Stomach (tissue), 19 donors: ENCODE measurements at places on chromosomes 2 and 18. TPM values are rescaled to one million over a fixed set of nuclear protein-coding genes. Genes with fewer than 3 reads are reported as not detected.

- H3K4me1 ChIP-seq: no peaks in the 10 kb centered on the region
- no peak overlapping the region for H3K27ac ChIP-seq
- H3K36me3 ChIP-seq: no peaks in the 10 kb centered on the region
- no peak overlapping the region for H3K4me3 ChIP-seq
These were observed 60.6 kb downstream of the ITGA4 start for GRCh38 chr2:181517685-181518301.

Gene GAD1
- not detected for total RNA-seq

DNA sequence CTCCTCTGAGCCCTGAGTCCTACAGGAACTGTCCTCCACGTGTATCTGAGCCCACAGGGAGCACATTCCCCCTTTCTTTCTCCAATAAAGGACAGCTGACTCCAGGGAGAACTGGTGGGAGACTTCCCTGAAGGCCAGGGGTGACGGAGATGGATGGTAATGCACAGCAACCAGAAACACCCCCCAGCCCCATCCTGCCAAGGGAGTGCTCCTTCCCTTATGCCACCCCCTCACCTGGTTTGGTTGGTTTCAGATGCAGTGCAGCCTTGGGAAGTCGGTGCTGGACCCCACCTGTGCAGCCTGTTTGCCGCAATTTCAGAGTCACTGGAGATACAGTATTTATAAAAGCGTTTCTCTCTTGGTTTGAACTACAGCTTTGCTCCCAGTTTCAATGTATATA is 24.0 kb downstream of the GPR55 start:
- H3K27me3 ChIP-seq: peaks cover 20% of the 10 kb centered on the region
- H3K4me1 ChIP-seq: no peaks in the 10 kb centered on the region
- no peak overlapping the region for H3K27ac ChIP-seq
- no peaks in the 10 kb centered on the region for H3K36me3 ChIP-seq
- H3K4me3 ChIP-seq: no peak overlapping the region
- no peak for DNase-seq

GRCh38 chr2:20113004-20113796 is 61.8 kb upstream of the LAPTM4A start:
- no peaks in the 10 kb centered on the region for H3K36me3 ChIP-seq
- H3K4me1 ChIP-seq: no peaks in the 10 kb centered on the region
- no peak overlapping the region for H3K27ac ChIP-seq

Gene SIGLEC15
- total RNA-seq: not detected

Gene DCC
- not detected for total RNA-seq

DNA sequence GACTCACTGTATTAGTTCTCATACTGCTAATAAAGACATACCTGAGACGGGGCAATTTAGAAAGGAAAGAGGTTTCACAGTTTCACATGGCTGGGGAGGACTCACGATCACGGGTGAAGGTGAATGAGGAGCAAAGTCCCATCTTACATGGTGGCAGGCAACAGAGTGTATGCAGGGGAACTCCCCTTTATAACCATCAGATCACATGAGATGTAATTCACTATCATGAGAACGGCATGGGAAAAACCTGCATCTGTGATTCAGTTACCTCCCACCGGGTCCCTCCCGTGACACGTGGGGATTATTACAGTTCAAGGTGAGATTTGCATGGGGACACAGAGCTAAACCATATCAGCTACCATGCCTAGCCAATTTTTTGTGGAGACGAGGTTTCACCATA is 168.2 kb downstream of the NEDD4L start:
- no peak overlapping the region for H3K27ac ChIP-seq
- H3K4me3 ChIP-seq: no peak overlapping the region
- peaks cover 48% of the 10 kb centered on the region for H3K4me1 ChIP-seq
- DNase-seq: no peak

Gene XPO1
- total RNA-seq: 87.0 TPM

Gene CNGA3
- total RNA-seq: 0.14 TPM

DNA sequence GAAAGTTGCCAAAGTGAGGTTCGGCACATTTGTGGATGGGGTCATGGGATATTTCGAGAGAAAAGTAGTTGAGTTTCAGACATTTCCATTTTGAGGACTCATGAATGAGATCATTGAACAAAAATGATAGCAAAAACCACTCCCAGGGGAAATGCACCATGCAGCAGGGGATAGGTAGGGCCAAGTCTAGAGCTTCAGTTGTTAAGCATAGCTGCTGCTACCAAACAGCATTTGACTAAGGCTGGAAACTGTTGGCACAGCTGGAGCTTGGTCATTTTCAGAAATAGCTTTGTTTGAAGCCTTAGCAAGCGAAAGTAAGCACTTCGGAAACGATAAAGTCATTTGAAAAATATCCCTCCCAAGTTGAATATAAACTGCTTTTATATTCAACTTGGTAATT is 431.8 kb downstream of the SOCS6 start:
- H3K27ac ChIP-seq: no peak overlapping the region
- no peak for DNase-seq
- no peaks in the 10 kb centered on the region for H3K36me3 ChIP-seq
- H3K27me3 ChIP-seq: no peaks in the 10 kb centered on the region

DNA sequence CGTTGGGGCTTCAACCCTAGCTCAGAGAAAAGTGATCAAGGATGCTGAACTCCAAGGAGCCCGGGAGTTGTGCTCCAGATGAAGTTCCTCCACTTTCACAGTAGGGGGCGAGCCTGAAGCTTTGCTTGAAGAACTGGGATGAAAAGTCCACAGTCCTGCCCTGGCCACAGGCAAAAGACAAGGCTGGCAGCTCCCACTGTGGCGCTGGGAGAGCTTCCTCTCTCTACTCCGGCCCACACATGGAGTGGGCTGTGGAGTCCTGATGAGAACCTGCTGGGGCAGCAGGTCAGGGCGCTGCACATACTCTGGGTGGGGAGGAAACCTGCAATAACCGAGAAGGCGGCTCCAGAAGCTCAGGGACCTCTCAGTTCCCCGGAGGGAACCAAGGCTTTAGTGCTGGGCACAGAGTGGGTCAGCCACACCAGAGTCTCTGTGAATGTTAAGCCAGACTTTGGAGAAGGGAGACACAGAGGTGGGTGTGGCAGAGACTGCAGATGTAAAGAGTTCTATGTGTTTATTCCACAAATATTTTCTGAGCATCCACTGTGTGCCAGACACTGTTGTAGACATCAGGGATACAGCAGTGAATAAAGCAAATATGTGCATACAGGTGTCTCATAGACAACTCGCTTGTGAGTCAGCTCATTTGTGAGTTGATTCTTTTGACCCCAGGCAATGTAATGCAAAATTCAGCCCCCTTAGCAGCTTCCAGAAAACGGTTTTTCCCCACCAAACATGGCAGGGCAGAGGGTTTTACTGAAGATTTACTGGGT is 48.0 kb upstream of the MRPL33 start:
- no peak overlapping the region for H3K4me3 ChIP-seq
- DNase-seq: peak; percentile 90
- H3K4me1 ChIP-seq: peaks cover 9% of the 10 kb centered on the region
- H3K27me3 ChIP-seq: no peaks in the 10 kb centered on the region

GRCh38 chr2:140861666-140862065 is 1269.2 kb downstream of the LRP1B start:
- H3K36me3 ChIP-seq: no peaks in the 10 kb centered on the region
- no peaks in the 10 kb centered on the region for H3K27me3 ChIP-seq
- no peaks in the 10 kb centered on the region for H3K4me1 ChIP-seq
- DNase-seq: no peak
- no peak overlapping the region for H3K27ac ChIP-seq

- no peak overlapping the region for H3K27ac ChIP-seq
- no peaks in the 10 kb centered on the region for H3K4me1 ChIP-seq
- H3K4me3 ChIP-seq: no peak overlapping the region
- H3K27me3 ChIP-seq: peaks cover 36% of the 10 kb centered on the region
- no peak for DNase-seq
These were observed 27.3 kb upstream of the GPR17 start for GRCh38 chr2:127618551-127619202.

GRCh38 chr2:40540026-40540425 is 88.1 kb upstream of the SLC8A1 start:
- H3K4me1 ChIP-seq: no peaks in the 10 kb centered on the region
- no peaks in the 10 kb centered on the region for H3K27me3 ChIP-seq
- H3K36me3 ChIP-seq: no peaks in the 10 kb centered on the region
- no peak overlapping the region for H3K27ac ChIP-seq

Gene SRBD1
- 21.0 TPM for total RNA-seq

GRCh38 chr18:27778441-27778840 is 398.5 kb downstream of the CDH2 start:
- H3K27ac ChIP-seq: no peak overlapping the region
- no peaks in the 10 kb centered on the region for H3K27me3 ChIP-seq
- H3K4me1 ChIP-seq: no peaks in the 10 kb centered on the region
- no peak for DNase-seq

DNA sequence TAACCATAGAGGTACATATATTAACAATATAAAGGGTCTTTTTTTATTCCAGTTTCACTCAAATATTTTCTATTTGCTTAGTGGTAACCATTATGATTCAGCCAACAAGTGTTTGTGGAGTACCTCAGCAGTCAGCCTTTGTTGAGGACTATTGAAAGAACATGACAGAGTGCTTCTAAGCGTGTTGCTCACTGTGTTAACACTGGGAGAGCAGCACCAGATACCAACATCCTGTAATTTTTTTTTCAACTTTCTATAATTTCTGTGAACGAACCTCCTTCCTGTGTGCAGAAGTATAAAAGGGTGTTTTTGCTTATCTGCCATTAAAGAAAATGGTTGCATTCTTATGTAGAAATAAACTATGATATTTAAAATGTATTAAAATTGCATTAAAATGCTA is 239.0 kb downstream of the PHLPP1 start:
- H3K4me3 ChIP-seq: no peak overlapping the region
- H3K27ac ChIP-seq: no peak overlapping the region
- no peaks in the 10 kb centered on the region for H3K36me3 ChIP-seq
- peaks cover 16% of the 10 kb centered on the region for H3K4me1 ChIP-seq
- DNase-seq: peak; percentile 61
- H3K27me3 ChIP-seq: no peaks in the 10 kb centered on the region

DNA sequence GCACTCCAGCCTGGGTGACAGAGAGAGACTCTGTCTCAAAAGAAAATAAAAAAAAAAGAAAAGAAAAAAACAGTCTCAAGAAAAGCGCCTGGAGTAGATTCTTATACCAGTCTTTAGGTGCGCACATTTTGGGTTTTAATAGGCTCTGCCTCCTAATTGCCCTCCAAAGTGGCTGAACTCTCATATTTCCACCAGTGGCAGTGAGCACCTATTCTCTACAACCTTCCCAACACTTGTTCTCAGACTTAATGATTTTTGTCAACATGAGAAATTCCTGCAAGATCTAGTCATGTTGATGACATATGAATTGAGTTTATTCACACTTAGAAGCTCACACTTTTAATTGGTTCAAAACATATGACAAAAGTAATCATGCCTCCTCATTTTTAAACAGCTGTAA is 39.0 kb downstream of the PLB1 start:
- no peaks in the 10 kb centered on the region for H3K36me3 ChIP-seq
- no peak overlapping the region for H3K4me3 ChIP-seq
- H3K27ac ChIP-seq: no peak overlapping the region
- H3K4me1 ChIP-seq: no peaks in the 10 kb centered on the region

DNA sequence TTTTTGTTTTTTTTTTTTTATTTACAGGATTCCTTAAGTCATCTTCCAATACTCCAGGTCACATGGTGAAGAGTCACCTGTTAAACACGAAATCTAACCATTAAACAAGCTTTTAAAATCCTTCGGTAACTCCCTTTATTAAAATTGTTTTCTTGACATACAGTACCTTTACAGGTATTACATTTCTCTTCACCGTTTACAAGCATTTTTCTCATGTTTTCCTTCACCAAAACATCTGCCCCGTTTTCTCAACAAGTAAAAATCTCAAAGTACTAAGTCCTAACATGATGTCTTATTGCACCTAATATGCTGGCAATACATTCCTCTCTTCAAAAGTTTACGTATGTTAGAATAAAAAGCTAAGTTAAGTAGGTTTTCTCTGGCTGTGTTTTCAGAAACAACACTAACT is 1.1 kb downstream of the PUM2 start:
- H3K4me3 ChIP-seq: peak overlapping the region; percentile 87
- DNase-seq: no peak
- H3K27ac ChIP-seq: no peak overlapping the region

- no peaks in the 10 kb centered on the region for H3K4me1 ChIP-seq
- peak; percentile 69 for DNase-seq
- H3K4me3 ChIP-seq: no peak overlapping the region
- H3K27me3 ChIP-seq: no peaks in the 10 kb centered on the region
- no peaks in the 10 kb centered on the region for H3K36me3 ChIP-seq
These were observed 38.7 kb downstream of the REEP1 start for GRCh38 chr2:86298411-86299390.

GRCh38 chr2:144099780-144100377 is 420.0 kb downstream of the ZEB2 start:
- H3K27ac ChIP-seq: no peak overlapping the region
- H3K4me1 ChIP-seq: peaks cover 4% of the 10 kb centered on the region
- H3K4me3 ChIP-seq: no peak overlapping the region
- DNase-seq: peak; percentile 16
- H3K27me3 ChIP-seq: no peaks in the 10 kb centered on the region
- no peaks in the 10 kb centered on the region for H3K36me3 ChIP-seq

Gene SLC8A1
- total RNA-seq: 105 TPM

- no peak for DNase-seq
- H3K4me3 ChIP-seq: no peak overlapping the region
- H3K27ac ChIP-seq: no peak overlapping the region
- H3K36me3 ChIP-seq: no peaks in the 10 kb centered on the region
These were observed 17.9 kb upstream of the TMEM214 start for GRCh38 chr2:27014771-27015433.

DNA sequence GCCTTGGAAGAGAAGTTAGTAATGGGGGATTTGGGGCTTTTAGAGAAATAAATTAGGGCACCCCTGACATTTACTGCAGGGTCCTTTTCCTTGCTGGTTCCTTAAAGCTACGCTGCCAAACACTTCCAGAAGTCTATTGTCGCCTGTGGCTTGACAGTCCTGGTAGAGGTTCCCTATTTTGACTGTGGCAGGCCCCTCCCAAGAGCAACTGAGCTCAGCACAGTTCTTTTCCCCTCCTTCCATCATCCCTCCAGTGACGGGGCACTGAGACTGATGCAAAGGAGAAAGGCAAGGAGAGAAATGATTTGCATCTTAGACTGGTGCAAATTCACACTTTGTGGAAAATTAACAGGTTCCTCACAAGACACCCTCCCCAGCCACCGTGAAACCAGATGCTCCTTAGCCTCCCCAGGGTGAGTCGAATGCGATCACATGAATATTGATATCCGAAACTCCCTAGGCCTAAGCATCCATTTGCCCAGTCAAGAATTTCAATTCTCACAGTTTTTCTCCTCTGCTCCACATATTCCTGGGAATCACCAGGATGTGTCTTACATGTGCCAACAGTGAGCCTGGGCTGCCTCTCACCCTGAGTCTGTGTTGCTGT is 45.4 kb downstream of the RABL2A start:
- no peaks in the 10 kb centered on the region for H3K27me3 ChIP-seq
- H3K27ac ChIP-seq: no peak overlapping the region
- no peaks in the 10 kb centered on the region for H3K4me1 ChIP-seq
- no peaks in the 10 kb centered on the region for H3K36me3 ChIP-seq

GRCh38 chr2:122737429-122738077 is 982.1 kb downstream of the TSN start:
- no peaks in the 10 kb centered on the region for H3K4me1 ChIP-seq
- no peak for DNase-seq
- no peak overlapping the region for H3K4me3 ChIP-seq
- H3K27me3 ChIP-seq: no peaks in the 10 kb centered on the region
- H3K36me3 ChIP-seq: no peaks in the 10 kb centered on the region

Gene DES
- total RNA-seq: 1,198 TPM
